ENCODE measurements at places on chromosomes 12 and 14. TPM values are rescaled to one million over a fixed set of nuclear protein-coding genes. Genes with fewer than 3 reads are reported as not detected.

DNA sequence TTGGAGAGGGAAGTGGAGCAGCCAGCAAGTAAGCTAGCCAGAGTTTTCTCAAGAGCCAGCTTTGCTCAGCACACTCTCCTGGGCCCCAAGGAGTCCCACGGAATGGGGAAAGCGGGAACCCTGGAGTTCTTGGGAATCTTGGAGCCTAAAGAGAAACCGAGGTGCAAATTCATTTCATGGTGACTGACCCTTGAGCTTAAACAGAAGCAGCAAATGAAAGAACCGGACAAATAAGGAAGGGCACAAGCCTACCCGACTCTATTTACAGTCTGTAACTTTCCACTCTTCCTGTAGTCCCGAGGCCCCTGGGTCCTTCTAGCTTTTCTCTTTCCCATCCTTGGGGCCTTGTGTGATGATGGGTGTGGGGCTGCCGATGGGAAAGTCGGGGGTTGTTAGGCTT lies 18.1 kb upstream of the TIGAR start:
- no peak overlapping the region for H3K4me3 ChIP-seq
- no peaks in the 10 kb centered on the region for H3K4me1 ChIP-seq
- no peak for DNase-seq
- H3K36me3 ChIP-seq: no peaks in the 10 kb centered on the region

- H3K4me3 ChIP-seq: peak overlapping the region; percentile 73
- H3K4me1 ChIP-seq: no peaks in the 10 kb centered on the region
- DNase-seq: peak; percentile 74
- H3K27me3 ChIP-seq: no peaks in the 10 kb centered on the region
Observed at GRCh38 chr14:21070610-21071224, 613 bp downstream of the ARHGEF40 start.

- DNase-seq: peak; percentile 38
- H3K27me3 ChIP-seq: no peaks in the 10 kb centered on the region
- no peaks in the 10 kb centered on the region for H3K4me1 ChIP-seq
- no peak overlapping the region for H3K27ac ChIP-seq
Observed at GRCh38 chr12:95351748-95352147, 122.2 kb upstream of the METAP2 start.

DNA sequence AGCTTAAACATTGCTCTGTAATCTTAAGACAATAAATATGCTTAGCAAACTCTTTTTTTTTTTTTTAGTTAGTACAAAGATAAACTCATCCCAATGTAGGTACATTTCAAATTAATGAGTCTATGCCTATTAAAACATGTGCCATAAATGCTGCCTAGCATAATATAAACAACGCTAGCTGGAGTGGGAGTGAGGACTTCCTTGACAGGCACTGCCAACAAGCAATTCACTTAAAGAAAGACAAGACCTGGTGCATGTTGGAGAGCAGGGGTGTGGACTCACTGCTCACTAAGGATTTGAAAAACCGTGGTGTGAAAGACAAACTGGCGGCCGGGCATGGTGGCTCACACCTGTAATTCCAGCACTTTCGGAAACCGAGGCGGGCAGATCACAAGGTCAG lies 187.2 kb upstream of the RGS6 start:
- DNase-seq: no peak
- H3K27me3 ChIP-seq: no peaks in the 10 kb centered on the region
- H3K4me1 ChIP-seq: no peaks in the 10 kb centered on the region
- no peaks in the 10 kb centered on the region for H3K36me3 ChIP-seq

DNA sequence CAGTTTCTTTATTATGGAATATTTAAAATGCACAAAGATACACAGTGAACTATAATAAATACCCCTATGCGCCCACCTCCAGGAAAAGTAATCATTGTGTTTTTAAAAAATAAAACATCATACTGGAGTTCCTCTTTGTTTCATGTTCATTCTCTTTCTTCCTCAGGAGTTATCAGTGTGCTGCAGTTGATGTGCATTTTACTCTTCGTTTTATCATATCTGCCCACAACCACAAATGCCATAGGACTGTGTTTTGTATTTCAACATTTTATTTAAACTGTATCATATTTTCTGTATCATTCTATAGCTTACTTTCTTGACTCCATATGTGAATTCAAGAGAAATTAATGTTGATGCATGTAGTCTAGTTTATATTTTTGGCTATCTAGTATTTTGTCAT lies 53.9 kb downstream of the TSHR start:
- no peaks in the 10 kb centered on the region for H3K36me3 ChIP-seq
- no peak overlapping the region for H3K4me3 ChIP-seq
- no peak overlapping the region for H3K27ac ChIP-seq
- H3K27me3 ChIP-seq: no peaks in the 10 kb centered on the region
- H3K4me1 ChIP-seq: no peaks in the 10 kb centered on the region

DNA sequence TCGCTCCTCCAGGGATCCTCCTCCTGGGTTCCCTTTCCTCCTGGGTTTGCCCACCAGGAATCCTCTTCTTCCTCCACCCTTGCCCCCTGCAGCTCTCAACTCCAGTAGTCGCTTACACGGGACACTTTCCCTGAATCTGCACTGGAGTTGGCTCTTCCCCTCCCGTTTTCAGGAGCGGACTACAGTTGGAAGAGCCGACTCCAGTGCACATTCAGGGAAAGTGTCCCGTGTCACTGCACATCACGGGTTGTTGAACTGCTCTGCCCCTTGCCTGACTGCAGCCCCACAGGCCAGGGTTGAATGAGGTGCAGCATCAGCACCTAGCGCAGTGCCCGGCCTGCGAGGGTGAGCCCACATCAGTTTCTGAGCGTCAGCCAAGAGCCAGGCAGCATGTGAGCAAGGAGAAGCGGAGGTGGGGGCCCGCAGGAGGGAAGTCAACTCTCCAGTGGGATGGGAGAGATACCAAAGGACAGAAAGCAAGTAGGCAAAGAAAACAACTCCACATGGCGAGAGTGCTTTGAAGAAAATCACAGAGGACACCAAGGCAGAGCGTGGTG lies 13.1 kb downstream of the RAPGEF3 start:
- no peak overlapping the region for H3K4me3 ChIP-seq
- no peaks in the 10 kb centered on the region for H3K36me3 ChIP-seq
- no peak overlapping the region for H3K27ac ChIP-seq
- H3K27me3 ChIP-seq: no peaks in the 10 kb centered on the region

DNA sequence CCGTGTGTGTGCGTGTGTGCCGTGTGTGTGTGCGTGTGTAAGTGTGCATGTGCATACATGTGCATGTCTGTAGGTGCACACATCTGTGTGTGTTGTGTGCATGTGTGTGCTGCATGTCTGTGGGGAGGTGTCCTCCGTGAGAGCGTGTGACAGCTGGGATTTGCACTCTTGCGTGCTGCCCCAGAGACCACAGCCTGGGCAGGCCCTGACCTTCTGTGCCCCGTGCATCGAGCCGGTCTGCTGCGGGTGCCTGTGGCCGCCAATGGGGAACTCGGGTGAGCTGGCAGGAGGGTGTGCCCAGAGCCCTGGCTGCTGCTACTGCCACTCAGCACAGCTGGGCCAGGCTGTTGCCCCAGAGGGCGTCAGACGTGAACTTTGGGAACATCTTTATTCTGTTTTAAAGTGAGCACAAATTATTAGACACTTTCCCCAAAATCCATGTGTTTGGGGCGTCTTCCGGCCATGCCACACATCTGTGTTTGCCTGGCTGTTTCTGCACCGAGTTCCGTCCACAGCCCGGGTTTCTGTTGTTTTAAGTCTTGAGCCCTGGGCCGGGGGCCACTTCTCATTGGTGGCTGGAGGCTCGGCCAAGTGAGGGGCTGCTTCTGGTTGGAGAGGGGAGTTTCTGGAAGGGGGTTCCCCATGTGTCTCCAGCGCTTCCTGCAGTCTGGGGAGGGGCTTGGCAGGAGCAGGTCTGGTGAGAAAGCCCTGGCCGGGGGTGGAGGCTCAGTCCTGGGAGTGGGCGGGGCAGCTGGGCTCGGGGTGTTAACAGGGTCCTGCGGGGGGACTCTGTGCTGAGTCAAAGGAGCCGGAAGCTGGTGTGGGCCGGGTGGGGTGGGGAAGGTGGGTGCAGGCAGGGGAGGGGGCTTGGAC lies 7.6 kb downstream of the CEP170B start:
- H3K27ac ChIP-seq: no peak overlapping the region
- peak; percentile 92 for DNase-seq
- H3K36me3 ChIP-seq: no peaks in the 10 kb centered on the region
- H3K27me3 ChIP-seq: no peaks in the 10 kb centered on the region
- peaks cover 26% of the 10 kb centered on the region for H3K4me1 ChIP-seq

DNA sequence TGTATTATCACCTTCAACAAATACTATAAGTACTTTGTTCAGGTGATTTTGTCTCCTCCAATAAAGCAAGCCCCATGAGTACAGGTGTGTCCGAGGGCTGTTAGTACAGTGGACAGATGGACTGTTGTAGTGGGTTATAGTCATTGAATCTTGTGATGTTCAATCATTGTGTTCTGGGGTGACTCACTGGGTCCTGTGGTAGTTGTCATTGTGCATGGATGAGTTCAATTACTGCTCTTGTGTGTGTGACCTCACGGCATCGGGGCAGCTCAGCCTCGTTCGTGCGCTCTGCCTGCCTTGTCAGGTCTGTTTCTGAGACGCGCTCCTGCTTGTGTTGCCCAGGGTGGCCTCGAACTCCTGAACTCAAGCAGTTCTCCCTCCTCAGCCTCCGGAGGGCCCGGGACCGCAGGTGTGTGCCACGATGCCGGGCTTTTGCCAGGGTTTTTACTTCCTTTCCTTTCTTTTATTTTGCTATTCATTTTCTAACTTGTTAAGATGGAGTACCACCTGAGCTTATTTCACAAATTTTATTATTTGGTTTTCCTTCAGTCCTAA lies 72.2 kb downstream of the DDX51 start:
- peaks cover 18% of the 10 kb centered on the region for H3K36me3 ChIP-seq
- no peaks in the 10 kb centered on the region for H3K27me3 ChIP-seq
- no peaks in the 10 kb centered on the region for H3K4me1 ChIP-seq
- H3K4me3 ChIP-seq: no peak overlapping the region
- H3K27ac ChIP-seq: no peak overlapping the region

- H3K36me3 ChIP-seq: no peaks in the 10 kb centered on the region
- no peaks in the 10 kb centered on the region for H3K27me3 ChIP-seq
- peak overlapping the region; percentile 99 for H3K27ac ChIP-seq
- peak overlapping the region; percentile 69 for H3K4me3 ChIP-seq
Observed at GRCh38 chr12:112418273-112418607, 507 bp upstream of the PTPN11 start.

The ZNF140 gene
- total RNA-seq: 5.9 TPM

The KERA gene
- total RNA-seq: not detected
